T1000 (cell line): ENCODE measurements at places on chromosomes 5 and 9.

GRCh38 chr9:123235448-123235847 lies 32.9 kb downstream of the STRBP start:
- no peak for DNase-seq

- no peak for DNase-seq
Observed at GRCh38 chr5:95812074-95812471, 10.5 kb downstream of the GLRX start.

DNA sequence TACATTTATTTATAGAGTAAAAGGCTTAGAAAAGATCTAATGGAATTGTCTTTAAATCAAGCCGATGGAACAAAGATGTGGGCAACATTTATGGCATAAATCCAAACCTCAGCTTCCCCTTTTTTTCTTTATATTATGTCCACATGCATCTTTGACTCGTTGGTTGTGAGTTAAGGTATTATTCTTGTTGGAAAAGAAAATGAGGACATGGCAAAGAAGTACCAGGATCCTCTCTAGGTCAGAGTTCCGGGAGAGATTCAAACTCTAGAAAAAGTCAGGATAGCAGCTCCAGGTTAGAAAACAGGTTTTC lies 508 bp upstream of the NME5 start:
- no peak for DNase-seq

DNA sequence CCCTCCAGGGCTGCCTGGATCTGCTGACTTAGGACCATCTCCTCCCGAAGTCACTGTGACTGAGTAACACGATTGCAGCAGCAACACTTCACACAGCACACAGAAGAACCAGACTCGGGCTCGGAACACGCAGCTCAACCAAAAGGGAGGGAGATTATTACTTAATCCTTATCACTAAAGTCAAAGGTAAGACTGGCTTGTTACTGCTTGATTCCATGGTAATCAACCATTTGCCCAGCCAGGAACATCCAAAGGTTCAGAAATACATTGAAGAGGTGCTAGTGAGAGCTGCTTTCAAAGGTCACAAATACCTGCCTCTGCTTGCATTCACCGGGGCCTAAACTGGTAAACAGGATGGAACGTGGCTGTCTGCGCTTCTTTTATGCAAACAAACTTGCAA lies 7.7 kb downstream of the FBP1 start:
- no peak for DNase-seq

GRCh38 chr5:9698125-9698826 lies 68.1 kb upstream of the TAS2R1 start:
- DNase-seq, result no peak

DNA sequence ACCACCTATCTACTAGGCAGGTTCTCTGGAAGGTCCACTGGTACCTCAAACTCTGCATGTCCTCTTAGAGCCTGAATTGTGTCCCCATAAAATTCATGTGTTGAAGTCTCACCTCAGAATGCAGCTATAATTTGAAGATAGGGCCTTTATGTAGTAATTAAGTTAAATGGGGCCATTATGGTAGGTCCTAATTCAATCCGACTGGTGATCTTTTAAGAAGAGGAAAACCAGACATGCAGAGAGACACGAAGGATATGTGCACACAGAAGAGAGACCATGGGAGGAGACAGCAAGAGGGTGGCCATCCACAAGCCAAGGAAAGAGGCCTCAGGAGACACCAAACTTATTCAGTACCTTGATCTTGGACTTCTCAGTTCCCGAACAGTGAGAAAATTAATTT lies 345.4 kb downstream of the ENC1 start:
- no peak for DNase-seq

- DNase-seq, result no peak
Observed at GRCh38 chr5:52963636-52964035, 25.5 kb upstream of the ITGA2 start.

DNA sequence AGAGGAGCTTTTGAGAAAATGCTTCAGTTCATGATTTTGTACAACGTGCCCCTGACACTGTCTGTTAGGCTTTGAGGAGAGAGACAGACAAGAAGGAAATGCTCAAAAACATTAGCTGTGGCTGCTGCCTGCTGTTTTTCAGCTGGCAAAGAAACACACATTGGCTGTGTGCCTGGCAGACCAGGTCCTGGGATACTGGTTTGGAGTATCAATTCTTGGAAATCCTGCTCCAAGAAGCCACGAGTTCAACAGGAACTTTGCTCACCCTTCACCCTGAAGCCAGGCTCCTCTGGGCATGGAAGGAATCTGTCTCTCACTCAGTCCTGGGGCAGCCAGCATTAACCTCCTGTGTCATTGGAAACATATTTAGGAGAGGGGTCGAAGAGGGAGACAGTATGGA lies 245.5 kb downstream of the AUH start:
- no peak for DNase-seq

GRCh38 chr5:54243483-54244080 lies 66.8 kb downstream of the ARL15 start:
- no peak for DNase-seq

DNA sequence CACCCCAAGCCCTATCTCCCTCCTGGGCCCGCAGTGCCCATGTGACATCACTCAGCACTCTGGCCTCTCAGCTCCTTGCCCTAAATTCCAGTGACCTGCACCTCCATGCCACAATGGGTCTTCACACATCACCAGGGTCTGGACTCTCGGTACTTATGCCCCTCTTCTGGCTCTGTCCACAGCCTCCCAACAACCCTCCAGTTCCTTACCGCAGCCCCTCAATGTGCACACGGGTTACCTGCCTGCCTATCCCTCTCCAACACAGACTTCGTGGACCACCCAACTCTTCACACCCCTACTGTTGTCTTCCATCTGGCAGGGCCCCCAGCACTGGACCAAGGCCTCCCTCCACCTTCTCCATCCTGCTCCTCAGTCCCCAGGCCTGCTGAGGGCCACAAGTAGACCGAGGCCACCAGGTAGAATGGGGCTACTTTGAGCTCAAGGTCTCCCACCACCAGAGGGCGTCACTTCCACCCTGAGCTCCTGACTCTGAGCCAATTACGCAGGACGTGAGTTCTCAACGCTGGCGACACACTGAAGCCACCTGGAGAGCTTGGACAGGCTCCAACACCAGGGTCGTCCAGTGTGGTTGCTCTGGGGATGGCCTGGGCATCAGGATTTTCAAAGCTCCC lies 172.1 kb downstream of the GABBR2 start:
- DNase-seq, result no peak

GRCh38 chr9:76521906-76522305 lies 62.9 kb downstream of the GCNT1 start:
- no peak for DNase-seq

DNA sequence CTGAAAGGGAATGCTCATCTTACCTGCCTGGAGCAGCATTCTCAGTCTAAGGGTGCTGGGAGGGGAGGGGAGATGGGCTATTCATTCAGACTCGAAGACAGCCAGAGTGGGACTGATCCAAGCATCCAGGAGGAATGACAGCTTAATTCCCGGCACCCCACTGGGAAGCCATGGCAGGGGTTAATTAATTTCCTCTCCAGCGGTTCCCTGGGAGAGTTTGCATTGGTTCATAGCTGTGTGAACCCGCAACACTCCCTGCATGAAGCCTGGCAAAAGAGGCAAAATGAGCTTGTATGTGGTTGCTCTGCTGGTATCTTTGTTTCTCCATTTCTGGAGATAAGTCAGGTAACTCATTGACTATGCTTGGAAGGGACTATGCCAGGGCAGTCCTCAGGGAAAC lies 401.0 kb upstream of the SLC24A2 start:
- no peak for DNase-seq

- DNase-seq, result no peak
Observed at GRCh38 chr5:65481171-65481581, 544 bp downstream of the ADAMTS6 start.

DNA sequence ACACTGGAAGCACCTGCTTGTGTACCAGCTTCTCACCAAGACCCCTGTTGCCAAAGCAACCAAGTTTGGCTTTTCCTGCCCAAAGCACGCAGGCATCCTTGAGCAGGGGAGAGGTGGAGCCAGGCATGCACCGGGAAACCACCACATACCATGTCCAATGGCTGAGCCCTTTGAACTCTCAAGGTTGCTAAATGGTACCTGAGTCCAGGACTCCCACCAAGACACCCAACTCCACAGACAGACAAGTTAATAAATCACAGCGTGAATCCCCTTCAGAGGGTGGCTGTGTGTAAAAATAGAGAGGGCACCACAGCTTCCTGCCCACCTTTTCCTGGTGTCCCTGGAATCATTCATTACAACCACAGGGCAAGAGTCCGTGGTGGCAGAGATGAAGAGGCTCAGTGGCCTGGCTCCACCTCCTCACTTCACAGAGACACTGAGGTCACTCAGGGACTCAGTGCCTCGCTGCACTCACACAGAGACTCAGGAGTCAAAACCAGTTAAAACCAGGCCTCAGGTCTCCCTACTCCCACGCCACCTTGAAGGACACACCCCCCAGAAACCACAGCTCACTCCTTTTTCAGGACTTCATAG lies 143.7 kb downstream of the C5orf15 start:
- DNase-seq, result no peak

DNA sequence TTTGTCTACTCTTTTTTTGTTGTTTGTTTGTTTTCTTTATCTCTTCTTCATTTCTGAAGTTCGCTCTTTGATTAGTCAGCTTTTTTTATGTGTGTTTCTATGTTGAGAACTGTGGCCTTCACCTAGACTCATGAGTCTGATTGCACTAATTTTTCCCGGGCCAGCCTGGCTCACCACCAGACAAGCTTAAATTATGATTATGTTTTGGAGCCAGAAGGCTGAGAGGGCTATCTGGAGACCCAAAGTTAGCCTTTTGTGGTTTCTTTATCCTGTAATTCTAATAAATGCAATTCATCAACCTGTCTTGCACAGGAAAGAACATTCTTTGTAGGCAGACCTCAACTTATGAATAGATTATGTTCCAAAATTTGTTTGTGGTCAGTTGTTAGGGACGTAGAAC lies 20.8 kb upstream of the ACTBL2 start:
- DNase-seq, result no peak

DNA sequence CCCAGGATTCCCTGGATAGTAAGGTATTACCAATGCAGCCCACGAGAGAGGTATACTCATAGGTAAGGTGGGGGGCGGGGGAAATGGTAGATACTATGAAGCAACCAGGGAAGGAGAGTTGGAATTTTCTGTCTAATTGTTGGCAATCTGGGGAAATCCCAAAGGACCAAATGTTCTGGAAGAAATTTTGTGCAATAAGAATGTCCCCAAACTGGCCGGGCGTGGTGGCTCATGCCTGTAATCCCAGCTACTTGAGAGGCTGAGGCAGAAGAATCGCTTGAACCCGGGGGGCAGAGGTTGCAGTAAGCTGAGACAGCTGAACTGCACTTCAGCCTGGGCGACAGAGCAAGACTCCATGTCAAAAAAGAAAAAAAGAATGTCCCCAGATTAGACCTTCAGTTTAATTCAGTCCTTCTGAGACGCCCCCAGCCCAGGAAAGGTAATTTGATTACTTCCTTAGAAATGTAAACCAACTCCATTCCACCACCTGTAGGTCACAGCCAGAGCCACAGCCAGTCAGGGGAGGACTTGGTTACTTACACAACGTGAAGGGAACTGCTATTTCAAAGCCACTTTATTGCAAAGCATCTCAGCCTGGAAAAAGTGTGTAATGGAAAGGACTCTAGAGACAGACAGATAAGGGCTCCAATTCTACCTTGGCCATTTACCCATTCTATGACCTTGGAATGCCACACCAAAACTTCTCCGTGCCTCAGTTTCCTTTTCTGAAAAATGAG lies 50.0 kb upstream of the KLF4 start:
- DNase-seq, result no peak

GRCh38 chr5:154899151-154899816 lies 38.7 kb downstream of the GEMIN5 start:
- DNase-seq, result no peak

GRCh38 chr9:94850540-94851434 lies 124.3 kb downstream of the AOPEP start:
- DNase-seq, result no peak

DNA sequence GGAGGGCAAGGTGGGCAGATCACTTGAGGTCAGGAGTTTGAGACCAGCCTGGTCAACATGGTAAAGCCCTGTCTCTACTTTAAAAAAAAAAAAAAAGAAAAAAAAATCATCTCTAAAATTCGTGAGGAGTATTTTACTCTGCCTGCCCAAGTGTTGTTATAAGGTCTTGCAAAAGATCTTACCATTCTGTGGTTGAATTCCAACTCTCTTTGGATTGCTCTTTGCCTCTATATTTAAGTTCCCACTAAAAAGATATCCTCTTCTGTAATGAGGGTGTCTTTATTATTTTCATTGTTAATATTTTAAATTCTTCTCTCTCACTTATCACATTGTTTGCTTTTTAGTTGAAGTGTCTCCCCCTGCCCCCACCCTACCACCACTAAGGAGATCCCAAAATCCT lies 33.4 kb downstream of the CREBRF start:
- no peak for DNase-seq

DNA sequence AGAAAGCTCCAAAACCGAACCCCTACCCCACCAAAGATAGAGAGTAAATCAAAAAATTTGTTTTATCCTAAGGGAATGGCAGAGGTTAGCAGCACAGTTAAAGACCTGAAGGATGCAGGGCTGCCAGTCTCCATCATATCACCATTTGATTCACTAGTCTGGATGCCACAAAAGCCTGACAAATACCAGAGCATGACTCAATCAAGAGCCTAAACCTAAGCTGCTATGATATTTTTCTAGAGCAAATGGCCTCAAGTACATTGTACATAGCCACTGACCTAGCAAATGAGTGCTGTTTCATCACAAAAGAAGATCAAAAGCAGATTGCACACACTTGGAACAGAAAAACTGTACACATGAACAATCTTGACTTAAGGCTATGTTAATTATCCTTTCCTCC lies 48.0 kb downstream of the DPYSL3 start:
- no peak for DNase-seq

GRCh38 chr9:34154057-34154456 lies 24.8 kb upstream of the UBAP1 start:
- no peak for DNase-seq

DNA sequence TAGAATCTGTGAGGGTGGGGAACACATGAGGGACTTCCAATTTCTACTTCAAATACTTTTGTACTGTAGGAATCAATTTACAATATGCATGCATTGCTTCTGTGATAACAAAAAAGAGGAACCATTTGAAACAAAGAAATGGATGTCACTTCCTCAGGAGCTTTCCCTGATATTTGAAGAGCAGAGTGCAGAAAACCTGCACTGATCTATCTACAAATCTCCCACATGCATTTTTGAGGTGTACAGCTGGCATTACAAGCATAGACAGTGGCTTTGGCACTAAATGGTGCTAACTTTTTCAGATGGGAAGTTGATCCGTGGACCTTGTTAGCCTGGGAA lies 27.7 kb downstream of the YIPF5 start:
- DNase-seq, result no peak

- DNase-seq, result no peak
Observed at GRCh38 chr5:157658893-157659292, 6.7 kb upstream of the SOX30 start.

DNA sequence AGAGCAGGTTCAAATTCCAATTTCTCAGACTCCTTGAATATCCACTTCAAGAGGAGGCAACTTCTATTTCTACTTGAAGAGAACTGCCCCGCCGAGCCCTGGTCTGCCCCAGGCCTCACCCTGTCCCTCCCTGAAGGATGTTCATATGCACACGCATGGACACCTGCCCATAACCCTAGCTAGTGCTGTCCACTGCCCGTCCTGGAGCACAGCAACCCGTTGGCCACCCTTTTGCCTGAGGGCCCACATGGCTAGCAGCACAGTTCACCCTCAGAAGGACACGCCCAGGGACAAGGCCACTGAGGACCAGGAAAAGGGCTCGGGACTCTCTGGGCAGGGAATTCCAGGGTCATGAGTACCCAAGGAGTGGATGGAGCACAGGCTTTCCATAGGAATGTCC lies 63.6 kb downstream of the EGFLAM start:
- DNase-seq, result no peak
